ENCODE measurements at places on chromosomes 3 and 15.

- DNase-seq: no peak
Measured at GRCh38 chr3:169173231-169173630, 490.3 kb downstream of the MECOM start.

DNA sequence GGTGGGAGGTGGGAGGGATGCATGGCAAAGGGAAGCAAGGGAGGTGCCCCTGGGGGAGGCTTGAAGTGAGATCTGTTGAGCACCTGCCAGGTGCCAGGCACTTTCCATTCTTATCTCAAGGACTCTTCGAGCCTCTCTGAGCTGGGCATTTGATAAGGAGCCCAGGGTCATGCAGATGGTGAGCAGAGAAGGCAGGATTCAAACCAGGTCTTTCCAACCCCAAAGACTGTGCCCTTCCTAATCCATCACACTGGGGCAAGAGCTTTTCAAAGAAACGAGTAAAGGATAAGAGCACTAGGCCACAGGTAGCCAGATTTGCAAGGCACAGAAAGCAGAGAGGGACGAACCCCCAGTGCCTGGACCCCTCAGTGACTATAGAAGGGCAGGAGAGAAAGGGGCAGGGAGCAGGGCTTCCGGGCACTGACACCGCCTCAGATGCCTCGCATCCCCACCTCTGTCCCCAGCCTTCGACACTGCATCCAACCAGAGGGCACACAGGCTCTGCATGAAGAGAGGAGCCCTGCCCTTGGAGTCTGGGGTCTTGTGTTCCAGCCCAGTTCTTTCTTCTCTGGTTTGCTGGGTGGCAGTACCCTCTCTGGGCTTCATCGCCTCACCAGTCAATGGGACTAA, 21.0 kb downstream of the IGDCC4 start:
- DNase-seq: no peak

DNA sequence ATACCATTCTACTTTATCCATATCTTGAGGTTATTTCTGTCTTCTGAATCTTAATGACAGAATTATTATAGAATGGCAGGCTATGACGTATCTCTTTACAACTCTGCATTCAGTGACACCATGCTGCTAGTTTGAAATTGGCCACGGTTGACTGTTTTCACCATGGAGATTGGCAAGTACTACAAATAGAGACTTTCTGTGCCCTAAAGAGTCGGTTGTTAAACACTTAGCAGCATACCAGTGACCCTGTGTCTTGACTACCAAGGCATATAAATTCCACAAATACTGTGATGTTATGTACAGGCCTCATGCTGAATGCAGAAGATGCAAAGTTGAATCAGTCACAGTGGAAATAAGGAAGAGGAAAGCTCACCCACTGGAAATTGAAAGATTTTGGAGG, 67.0 kb upstream of the CADPS start:
- no peak for DNase-seq

GRCh38 chr15:51793521-51794305, 35.7 kb upstream of the TMOD3 start:
- no peak for DNase-seq

DNA sequence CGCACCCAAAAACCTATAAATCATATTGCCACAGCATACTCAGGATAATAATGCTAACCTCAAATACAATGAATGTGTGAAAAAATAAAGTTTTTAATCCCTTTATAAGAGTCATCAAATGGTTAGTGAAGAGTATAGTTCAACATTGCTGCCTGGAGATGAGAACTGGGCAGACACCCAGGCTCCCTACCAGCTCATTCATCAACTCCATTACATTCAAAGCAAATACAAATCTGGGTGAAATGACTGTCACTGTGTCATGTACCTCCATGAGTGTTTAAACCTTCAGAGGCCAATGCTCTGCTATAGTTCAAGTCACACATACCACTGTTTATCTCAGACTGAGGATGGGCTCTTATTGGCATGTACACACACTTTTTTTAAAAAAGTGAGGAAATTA, 167.2 kb upstream of the KCNMB2 start:
- no peak for DNase-seq
